ENCODE measurements at places on chromosomes 11 and 22.

- DNase-seq = no peak
Measured at GRCh38 chr11:7488681-7489080, 3.4 kb downstream of the OLFML1 start.

- no peak for DNase-seq
Measured at GRCh38 chr11:31887180-31887579, 76.1 kb upstream of the PAX6 start.

GRCh38 chr22:29946220-29946619 is 63.2 kb downstream of the MTMR3 start:
- DNase-seq = no peak

DNA sequence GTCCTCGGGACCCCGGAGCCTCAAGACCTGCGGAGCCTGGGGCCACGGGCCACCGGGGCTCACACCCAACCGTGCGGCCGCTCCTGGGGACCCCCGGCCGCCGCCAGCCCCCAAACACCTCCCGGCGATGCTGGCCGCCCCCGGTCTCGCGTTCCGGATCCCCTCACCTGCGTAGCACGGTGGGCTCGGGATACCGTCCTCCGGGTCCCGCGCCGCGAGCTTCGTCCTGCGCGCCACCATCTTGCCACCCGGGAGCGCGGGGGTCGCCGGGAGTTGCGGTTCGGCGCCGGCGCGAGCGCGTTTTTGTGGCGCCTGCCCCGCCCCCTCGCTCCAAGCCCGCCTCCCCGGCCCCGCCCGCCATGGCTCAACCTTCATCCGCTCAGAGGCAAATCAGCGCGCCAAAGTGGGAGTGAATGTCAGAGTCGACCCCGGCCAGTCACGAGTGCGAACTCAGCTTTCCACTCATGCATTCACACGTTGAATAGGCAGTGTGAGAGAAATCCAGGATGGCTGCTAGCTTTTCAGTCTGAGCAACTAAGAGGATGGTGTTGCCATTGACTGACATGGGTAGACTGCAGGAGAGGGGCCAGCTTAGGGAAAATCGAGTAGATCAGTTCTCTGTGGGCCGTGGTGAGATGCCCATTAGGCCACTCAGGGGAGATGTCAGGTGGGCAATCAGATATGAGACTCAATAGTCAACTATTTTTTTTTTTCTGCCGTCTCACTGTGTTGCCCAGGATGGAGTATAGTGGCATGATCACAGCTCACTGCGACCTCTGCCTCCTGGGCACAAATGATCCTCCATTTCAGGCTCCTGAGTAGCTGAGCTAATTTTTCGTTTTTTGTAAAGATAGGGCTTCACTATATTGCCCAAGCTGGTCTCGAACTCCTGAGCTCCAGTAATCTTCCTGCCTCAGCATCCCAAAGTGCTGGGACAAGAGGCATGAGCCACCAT is 28.3 kb downstream of the SERHL2 start:
- peak; percentile 44 for DNase-seq

- no peak for DNase-seq
Measured at GRCh38 chr22:22746963-22747933, 102.8 kb downstream of the GGTLC2 start.

GRCh38 chr22:16968218-16968595 is 39.8 kb downstream of the GAB4 start:
- no peak for DNase-seq

DNA sequence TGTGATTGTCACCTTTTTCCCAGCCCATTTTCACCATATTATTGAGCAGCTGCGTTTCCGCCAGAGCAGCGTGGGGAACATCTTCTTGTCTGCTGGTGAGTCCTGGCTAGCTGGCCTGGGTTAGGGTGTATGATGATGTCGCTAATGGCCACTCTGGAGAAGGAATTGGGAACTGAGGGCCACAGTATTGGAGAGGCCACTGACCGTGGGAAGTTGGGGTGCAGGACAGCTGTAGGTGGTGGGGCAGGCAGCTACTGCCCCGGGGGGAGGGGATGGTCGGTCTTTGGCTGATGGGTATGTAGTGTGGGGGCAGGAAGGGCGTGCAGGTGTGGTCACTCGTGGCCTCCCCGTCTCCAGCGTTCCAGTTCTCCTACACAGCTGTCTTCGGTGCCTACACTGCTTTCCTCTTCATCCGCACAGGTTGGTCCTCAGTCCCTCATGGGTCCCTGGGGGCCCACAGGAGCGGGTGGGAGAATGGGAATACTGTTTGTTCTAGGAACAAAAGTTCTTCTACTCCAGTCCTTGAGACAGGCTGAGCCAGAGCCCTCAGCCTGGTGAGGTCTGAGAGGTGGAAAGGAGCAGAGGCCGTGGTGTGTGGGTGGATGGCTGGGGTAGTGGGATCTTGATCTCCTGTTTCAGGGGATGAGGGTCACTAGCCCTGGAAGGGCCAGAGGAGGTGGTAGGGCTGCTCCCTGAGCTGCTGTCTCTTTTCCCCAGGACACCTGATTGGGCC is 2.1 kb downstream of the RCE1 start:
- no peak for DNase-seq

DNA sequence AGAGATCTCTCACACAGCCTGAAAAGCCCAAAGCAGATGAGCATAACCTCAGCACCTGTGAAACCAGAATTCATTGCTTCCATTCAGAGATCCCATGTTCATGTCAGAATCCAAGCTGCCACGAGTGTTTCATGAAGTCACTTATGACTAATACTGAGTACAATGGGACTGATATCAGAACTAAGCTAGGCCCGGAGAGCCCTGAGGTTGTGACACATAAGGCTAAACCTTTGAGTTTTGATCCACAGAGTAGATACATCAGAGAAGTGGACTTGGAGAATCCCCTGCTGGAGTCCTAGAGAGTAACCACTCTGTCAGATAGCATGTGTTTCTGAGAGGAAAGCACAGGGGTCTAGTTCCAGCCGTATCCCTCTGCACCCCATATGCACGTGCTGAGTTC is 890 bp upstream of the GLYATL1 start:
- no peak for DNase-seq

DNA sequence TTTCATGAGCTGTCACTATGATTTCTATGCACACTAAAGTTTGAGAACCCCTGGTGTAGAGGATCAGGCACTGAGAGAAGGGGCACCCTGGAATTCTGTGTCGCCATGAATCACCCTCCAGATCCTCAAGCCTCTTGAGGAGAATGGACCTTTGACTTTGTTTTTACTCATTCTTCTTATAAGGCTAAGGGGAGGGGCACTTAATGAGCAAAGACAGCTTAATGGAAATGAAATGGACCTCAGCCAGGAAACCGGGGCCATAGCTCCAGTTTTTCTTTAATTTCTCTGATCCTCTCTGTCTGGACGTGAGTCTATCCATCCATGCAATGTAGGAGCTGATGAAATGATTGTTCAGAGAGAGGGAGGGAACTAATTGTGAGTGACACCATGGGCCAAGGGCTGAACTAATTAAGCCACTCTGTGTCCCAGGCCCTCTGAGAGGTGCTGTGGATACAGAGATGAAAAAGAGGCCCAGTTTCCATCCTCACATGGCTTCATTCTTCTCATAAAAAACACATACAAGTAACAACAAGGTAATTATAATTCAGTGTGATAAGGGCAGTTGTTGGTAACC is 32.8 kb downstream of the OR2AT4 start:
- no peak for DNase-seq

DNA sequence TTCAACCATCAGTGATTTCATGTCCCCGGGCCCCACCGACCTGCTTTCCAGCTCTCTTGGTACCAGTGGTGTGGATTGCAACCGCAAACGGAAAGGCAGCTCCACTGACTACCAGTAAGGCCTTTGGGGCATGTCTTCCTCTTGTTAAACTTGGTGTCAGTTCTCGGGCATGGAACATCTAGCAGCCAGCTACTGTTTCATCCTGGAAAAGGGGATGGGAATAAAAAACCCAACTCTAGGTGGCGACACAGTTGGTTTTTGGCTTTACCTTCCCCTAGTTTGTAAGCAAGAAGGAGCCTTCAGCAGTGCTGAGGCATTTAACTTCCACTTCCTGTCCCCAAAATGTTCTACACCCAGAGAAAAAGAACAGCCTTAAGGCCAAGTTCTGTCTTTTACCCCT is 76.7 kb downstream of the BMAL1 start:
- no peak for DNase-seq

DNA sequence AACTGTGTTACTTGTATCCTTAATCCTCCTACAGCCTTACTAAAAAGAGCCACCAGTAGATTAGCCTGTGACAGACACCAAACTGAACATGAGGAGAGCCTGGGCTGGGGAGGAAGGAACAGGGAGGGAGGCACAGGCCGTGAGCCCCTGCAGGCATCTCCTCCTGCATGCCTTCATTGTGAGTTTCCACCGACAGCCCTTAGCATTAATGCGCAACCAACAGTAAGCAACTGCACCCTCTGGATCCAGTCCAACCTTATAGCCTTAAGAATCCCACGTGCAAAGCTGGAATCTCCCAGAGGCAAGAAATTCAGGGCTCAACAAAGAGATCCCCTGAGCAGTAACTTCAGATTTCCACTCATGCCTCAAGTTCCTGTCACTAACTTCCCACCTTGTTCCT is 84.6 kb downstream of the ETS1 start:
- no peak for DNase-seq

GRCh38 chr11:119445850-119446249 is 22.9 kb upstream of the THY1 start:
- DNase-seq = no peak

DNA sequence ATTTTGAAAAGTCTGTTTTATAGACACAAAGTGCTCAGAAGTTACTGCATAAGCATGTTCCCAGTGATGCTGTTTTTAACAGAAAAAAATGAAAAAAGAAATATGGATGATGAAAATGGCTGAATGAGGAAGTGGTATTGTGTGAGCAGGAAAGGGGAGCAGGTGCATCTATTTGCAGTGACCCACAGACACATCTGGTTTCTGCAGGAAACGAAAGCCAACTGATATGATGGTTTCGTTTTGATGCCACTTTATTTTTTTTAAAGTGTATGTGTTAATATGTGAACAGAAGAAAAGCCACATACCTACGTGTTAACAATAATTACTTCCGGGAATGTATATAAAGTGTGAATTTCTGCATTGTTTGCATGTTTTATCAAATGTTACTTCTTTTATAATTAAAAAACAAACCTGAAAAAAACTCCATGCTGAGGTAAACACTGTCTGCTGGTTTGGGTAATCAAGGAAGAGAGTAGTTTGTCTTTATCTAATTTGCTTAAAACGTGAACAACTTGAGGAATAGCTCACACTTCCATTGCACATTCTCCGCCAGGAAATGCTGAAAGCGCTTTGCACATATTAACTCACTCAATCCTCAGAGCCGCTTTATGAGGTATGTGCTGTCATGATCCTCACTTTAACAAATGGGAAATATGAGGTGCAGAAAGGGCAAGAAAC is 1335.9 kb downstream of the TBC1D22A start:
- no peak for DNase-seq

GRCh38 chr11:67522338-67522737 is 908 bp downstream of the CABP2 start:
- DNase-seq = no peak

- no peak for DNase-seq
Measured at GRCh38 chr11:65774525-65775306, 6.1 kb downstream of the AP5B1 start.
